ENCODE measurements at places on chromosomes 2 and 18.

- DNase-seq, result no peak
Observed at GRCh38 chr2:96499061-96499960, 5.8 kb downstream of the NEURL3 start.

DNA sequence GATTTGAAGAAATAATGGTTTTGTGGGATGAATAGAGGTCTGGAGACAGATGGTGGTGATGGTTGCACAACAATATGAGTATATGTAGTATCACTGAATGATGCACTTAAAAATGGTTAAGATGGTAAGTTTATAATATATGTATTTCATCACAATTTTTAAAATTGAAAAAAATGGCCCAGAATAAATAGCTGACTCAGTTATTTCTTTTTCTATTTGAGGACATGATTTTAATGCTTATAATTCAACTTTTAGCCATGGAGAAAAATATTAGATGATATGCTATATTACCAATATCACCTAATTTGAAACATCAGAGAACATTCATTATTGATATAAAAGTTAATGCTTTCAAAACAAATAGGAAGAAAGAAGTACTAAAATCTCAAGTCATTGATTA lies 339.8 kb upstream of the LINC00305 start:
- DNase-seq, result no peak

DNA sequence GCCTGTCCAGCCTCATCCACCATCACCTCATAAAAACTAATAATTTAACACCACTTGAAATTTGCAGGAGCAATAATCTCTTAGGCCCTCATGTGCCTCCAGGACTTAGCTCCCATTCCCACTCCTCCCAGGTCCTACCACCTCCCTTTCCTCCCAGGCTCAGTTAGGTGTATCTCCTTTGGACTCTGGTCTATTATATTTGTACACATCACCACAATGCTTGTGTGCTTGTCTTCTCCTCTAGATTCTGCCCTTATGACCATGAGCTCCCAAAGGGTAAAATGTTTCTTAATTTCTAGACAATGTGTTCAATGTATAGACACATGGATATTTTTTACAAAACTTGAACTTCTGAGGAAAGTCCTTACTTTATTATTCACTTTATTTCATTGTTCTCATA lies 182.0 kb upstream of the ZC3H15 start:
- no peak for DNase-seq

- DNase-seq, result no peak
Observed at GRCh38 chr2:76080154-76080553, 369.4 kb upstream of the GCFC2 start.

DNA sequence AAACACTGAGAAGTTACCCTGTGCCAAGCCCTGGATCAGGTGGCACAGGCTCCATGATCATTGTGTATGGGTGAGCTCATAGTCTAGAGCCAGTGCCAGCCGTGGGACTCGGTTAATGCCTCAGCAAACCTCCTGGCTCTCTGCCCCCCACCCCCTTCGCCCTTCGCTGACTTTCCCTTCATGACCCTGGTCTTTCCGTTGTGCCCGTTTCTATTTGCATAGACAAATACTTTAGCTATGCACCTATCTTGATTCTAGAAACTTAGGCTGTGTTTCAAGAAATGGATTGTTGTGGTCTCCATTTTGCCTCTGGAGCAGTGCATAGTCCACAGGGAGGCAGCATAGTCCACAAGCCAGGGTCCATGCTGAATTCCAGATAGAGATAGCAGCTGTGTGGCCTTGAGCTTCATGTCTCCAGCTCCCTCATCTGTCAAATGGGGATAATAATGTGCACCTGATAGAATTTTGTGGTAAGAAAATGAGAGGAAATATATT lies 44.8 kb upstream of the KDM3A start:
- DNase-seq, result peak; percentile 40

DNA sequence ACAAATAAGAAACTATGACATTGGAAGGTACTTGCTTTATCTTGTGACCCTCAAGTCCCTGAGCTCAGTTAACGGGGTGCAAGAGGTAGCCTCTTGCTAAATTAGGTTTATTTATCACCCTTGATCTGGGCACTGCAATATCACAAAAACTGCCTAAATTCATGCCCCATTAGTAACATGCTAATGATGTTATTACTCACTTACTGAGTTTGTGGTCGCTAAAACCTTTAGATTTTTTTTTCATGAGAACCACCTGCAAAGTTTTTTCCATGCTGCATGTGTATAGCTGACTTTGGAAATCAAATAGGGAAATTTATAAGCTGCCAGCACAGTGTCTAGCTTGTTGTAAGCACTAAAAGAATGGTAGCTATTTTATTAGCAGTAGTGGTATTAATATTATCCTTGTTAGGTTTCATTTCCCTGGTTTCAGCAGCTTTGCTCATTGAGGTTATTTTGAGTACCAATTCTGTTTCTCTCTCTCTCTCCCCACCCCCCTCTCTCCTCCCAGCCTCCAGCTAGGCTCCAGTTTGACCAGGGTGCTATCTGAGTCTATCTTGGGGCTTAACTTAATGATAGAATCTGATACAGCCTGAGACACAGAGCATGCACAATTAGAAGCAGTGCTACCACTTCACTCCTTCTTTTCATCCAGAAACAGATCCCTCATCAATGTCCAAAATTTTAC lies 88.7 kb upstream of the ATP8B1 start:
- DNase-seq, result no peak

DNA sequence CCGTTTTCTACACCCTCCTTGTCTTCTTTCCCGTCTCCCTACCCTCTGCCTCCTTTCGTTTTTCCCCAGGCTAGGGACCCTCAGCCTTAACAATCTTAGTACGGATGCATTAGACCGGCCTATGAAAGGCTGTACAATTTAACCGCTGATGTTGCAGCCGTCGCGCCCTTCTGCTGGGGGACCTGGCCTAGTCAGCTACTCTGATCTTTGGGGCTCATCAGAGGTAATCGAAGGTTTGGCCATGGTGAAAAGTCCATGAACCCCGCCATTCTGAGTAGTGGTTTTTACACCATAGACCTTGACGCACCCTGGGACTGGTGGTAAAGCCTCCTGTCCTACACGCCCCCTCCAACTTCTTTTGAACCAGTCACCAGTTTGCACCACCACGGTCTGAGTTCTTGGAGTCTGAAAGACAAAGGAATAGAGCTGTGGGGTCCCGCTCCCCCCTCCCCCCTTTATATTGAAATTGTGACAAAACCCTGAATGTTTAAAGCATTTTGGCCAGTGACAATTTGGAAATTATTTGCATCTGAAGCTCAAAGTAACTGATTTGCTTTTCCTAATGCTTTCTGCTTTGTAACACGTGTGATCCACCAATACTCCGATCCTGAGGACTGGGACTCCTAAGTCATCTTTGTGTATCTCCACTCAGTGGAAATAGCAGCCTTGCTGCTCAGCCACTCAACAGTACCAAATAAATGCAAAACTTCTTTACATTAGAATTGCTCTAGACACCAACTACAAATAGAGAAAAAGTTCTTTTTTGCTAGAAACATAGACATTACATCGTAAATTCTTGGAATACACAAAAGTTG lies 642 bp upstream of the SRSF7 start:
- peak; percentile 57 for DNase-seq

- no peak for DNase-seq
Observed at GRCh38 chr2:149393614-149394013, 63.2 kb downstream of the LYPD6 start.

DNA sequence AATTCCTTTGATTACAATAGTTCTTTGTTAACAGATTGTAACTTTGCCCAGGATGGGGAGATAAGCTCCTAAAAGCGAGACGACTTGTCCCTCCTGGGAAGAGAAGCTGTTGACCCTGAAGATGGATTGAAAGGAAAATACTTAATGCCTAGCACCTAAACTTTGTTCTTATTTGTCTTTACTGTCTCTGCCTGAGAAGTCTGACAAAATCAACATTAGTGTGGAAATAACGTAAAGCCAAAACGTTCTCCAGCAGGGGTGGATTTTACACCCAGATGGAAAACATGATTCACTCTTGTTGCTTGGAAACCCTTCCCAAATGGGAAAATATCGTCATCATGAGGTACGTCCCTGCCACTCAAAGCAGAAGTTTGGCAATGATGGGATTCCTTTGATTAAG lies 450.1 kb downstream of the SLC4A3 start:
- no peak for DNase-seq

- peak; percentile 68 for DNase-seq
Observed at GRCh38 chr2:30208453-30208852, 22.9 kb upstream of the LBH start.

DNA sequence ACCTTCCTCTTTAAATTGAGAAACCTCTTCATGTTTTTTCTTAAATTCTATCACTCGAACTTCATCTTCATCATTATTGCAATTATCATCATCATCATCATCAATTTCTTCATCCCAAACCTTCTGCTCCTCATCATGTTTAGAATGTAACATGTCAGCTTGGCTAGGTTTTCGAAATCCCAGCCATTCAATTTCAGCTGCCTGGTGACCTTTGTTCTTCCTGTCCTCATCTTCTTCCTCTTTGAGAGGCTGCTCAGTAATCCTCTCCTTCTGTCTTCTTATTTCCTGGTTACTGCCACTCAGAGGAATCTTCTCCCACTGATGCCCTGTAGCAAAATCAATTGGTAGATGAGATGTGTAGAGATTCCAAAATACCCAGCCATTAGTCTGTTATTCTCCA lies 4.2 kb downstream of the ERMN start:
- no peak for DNase-seq

DNA sequence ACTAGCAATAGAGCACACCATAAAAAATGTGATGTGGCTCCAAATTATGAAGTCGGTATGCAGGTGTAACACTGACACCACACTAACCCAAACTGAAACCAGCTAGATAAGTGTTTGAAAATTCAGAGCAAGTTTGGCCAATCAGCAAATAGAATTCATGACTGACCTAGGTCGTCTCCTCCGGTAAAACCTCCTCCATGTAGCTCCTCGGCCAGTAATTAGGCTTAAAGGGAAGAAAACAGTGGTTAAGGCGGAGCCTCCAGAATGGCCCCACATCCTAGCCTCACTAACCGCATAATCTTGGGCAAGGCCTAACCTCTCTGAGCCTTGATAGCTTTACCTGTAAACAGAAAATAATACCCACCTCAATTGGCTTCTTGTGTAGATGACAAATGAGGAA lies 30.1 kb downstream of the C1D start:
- no peak for DNase-seq

Measured in K562 (cell line).